Effector CD4-positive, alpha-beta T cell (primary cell): ENCODE measurements at places on chromosomes 6 and 20.

GRCh38 chr6:31836474-31837368 is 9.2 kb downstream of the HSPA1B start:
- no peak for DNase-seq

DNA sequence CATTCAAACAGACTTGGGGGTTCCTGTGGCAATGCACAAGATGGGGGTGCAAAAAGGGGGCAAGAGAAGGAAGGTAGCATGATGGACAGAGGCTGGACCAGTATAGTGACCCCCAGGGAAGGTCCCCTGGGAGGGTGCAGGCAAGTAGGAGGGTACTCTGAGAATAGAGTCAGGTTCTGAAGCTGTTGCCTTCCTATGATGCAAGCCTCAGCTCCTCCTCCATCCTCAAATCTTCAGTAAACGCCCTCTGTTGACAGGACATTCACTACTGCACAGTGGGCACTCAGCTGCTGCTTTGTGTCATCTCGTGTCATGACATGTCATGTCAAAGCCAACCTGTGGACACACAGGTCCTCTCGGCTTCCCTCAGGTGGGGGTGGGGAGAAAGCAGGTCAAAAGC is 5.8 kb upstream of the SDCBP2 start:
- DNase-seq, result no peak

DNA sequence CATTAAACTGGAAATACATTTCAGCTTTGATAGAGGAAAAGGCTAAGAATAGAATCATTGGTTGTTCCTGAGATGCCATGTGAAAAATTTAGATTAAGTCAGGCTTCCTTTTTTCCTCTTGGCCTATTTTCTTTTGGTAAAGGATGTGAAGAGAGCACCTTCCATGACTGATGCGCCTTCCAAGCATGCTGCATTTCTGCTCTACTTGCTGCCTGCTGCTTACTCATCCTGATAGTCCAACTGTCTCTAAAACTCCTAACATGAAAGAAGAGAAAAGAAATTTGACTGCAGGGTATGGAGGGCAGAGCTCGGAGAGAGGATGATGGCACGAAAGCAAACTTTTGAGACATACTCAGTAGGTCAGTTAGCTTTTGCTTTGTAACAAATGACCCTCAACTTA is 28.8 kb downstream of the SNAP25 start:
- no peak for DNase-seq

GRCh38 chr20:62135573-62136266 is 7.5 kb downstream of the PSMA7 start:
- DNase-seq, result no peak

DNA sequence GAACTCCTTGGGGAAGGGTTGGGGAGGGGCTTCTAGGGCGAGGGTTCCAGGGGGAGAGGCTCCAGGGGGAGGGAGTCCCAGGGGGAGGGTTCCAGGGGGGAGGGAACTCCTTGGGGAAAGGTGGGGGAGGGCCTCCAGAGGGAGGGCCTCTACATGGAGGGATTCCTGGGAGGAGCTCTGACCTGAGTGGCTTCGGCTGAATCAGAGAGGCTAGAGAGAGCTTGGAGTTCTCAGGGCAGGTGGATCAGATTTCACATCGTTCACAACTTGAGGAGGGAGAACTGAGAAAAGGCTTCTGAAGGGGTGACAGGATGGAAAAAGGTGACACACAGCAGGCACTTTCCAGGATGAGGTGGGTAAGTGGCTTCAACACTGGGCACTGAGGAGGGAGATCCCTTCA is 49.1 kb downstream of the DAAM2 start:
- no peak for DNase-seq

DNA sequence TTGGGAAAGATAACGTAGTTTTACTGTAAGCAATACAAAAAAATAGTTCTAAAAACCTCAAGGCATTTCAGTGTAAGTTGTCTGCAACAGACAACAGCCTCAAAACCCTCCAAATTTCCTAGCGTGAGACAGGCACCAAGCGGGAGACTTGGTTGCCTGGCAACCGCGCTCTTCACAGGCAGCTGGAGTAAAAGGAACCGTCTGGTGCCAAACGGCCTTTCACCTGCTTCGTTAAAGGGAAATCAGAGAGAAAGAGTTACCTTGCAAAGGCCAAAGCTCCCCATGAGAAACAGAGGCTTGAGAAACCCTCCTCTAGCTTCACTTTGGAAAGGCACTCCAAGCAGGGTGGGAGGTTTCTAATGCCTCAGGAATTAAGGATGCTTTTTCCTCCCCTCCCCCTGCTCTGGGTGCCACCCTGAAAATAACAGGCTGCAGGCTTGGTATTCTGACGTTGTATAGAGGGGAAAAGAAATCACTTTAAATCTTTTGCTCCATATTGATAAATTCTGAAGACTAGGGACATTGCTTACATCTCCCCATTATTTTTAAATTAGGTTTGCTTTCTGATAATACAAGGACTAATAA is 129.7 kb upstream of the UFL1 start:
- DNase-seq, result no peak

GRCh38 chr6:30541515-30542403 is 14.5 kb downstream of the GNL1 start:
- DNase-seq, result peak; percentile 75

DNA sequence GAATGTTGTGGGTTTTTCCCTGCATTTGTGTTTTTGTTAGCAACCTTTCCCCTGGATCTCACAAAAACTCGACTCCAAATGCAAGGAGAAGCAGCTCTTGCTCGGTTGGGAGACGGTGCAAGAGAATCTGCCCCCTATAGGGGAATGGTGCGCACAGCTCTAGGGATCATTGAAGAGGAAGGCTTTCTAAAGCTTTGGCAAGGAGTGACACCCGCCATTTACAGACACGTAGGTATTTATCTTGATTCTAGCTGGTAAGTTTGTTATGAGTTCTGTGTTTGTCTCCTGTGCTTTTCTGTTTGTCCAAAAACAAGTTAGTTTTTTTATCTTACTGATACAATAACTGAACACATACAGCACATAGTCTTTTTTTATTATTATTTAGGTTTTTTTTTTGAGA is 3.0 kb downstream of the SLC25A27 start:
- DNase-seq, result no peak

DNA sequence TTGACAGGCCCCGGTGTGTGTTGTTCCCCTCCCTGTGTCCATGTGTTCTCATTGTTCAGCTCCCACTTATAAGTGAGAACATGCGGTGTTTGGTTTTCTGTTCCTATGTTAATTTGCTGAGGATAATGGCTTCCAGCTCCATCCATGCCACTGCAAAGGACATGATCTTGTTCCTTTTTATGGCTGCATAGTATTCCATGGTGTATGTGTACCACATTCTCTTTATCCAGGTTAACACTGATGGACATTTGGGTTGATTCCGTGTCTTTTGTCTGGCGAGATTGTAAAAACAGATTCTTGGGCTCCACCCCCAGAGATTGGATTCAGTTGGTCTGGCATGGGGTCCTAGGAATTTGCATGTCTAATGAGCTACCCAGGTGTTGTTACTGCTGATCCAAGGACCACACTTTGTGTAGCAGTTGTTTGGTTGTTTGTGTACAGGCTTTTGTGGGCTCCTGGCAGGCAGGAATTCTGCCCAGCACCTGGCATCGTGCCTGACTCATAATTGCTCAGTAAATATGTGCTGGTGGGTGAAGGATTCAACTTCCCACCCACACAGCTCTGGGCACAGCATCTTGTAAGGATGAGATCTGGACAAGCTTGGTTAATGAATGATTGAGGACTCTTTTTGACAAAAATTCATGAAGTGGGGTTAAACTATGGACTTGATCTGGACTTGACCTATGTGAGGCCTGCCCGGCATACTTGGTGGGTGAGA is 5.2 kb downstream of the TOX2 start:
- DNase-seq, result no peak

- no peak for DNase-seq
These were observed 1.7 kb upstream of the NKX2-2 start for GRCh38 chr20:21515300-21516179.

- no peak for DNase-seq
These were observed 46.1 kb downstream of the POU3F2 start for GRCh38 chr6:98880486-98880885.

GRCh38 chr6:19873031-19873430 is 35.9 kb downstream of the ID4 start:
- DNase-seq, result no peak

- no peak for DNase-seq
These were observed 75.1 kb downstream of the PAX1 start for GRCh38 chr20:21780528-21780927.

GRCh38 chr6:143595251-143596036 is 82.3 kb upstream of the PHACTR2 start:
- no peak for DNase-seq

DNA sequence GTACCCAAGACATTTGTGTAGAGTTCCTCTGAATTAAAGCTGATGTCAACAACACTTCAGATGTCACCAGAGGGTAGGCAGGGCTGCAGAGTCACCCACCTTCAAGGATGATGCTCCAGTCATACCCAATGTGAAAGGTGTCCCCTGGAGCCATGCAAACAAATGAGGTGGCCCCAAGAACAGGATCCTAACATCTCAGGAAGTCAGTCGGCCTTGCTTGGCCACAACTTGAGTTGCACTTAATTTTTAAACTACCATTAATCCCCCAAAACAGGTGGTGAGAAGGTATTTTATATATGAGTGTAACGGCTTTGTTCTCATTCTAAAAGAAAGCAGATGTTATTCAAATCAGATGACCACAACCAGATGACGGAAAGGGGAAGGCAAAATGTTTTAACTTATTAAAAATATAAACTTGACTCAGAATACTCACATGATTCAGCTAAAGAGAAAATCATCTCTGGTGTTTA is 21.1 kb upstream of the SERPINB1 start:
- DNase-seq, result no peak

- DNase-seq, result no peak
These were observed 94.8 kb downstream of the CDYL start for GRCh38 chr6:4870821-4871494.

GRCh38 chr6:32337186-32337805 is 34.4 kb downstream of the TSBP1 start:
- DNase-seq, result no peak

GRCh38 chr20:47719625-47720024 is 65.7 kb downstream of the SULF2 start:
- no peak for DNase-seq

DNA sequence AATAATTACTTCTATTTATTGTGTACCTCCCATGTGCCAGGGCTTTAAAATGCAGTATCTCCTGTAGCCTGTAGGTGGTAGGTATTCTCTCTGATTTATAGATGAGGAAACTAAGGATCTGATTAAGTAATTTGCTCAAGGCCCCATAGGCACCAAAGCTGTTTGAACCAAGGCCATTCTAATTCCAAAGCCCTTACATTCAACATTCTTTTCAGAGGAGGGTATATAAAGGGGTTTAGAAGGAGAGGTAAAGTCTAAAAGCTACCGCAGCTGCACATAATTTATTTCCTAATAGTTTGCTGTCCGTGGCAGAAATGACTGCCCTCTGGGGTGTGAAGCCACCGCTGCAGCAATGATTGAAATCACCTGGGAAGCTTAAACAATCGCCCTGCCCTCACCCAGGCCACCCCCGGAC is 95.0 kb upstream of the FAM8A1 start:
- DNase-seq, result no peak

DNA sequence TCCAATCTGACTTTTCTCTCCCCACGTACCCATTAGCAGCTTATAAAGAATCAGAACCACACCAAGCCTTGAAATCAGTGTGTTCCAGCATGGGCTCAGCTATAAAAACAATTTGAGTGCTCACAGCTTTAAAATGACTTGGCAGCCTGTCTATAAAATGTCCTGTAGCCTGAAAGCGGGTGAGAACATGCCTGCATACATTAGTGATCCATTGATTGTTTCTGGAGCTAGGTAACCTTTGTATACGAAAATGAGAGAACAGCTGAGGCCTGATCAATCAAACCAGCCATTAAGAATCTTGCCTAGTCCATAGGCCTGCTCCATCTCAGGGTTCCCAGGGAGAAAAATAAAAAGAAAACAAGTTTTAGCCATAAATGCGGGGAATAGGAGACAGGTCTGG is 245.8 kb upstream of the SULF2 start:
- no peak for DNase-seq

GRCh38 chr6:170212051-170212756 is 78.7 kb downstream of the DLL1 start:
- DNase-seq, result no peak

GRCh38 chr20:62980380-62980960 is 26.3 kb downstream of the BHLHE23 start:
- no peak for DNase-seq

DNA sequence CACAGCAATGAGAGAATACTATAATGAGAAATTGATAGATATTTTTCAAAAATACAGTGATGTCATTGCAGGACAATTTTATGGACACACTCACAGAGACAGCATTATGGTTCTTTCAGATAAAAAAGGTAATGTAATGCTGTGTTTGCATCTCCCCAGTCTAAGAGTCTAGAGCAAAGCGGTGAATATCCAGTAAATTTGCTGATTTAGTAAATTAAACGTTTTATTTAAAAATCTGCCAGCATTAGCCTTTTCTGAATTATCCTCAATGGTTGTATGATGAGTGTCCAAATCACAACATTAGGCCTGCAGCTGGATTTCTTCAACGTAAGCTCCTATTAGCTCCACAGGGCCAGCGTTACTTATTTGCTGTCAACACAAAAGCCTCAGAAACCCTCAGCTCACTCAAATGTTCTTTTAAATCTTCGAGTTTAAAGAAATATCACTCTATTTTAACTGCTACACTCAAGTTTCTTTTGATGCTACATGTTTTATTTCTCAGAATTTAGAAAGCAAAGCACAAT is 16.0 kb downstream of the SMPDL3A start:
- DNase-seq, result no peak

GRCh38 chr6:16292942-16293341 is 54.6 kb downstream of the GMPR start:
- no peak for DNase-seq

- no peak for DNase-seq
These were observed 516.2 kb downstream of the BCKDHB start for GRCh38 chr6:80622641-80623040.

DNA sequence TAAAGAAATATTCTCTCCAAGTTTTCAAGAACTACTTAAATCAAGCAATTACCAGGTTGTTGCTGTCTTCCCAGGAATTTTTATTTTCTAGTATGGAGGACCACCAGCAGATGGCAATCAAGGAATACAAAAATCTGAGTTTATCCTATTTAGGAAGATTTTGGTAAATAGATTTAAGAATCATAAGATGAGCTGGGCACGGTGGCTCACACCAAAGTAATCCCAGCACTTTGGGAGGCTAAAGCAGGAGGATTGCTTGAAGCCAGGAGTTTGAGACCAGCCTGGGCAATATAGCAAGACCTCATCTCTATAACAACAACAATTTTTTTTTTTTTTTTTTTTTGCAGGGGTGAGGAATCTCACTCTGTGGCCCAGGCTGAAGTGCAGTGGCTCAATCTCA is 19.3 kb upstream of the SEC63 start:
- DNase-seq, result no peak

GRCh38 chr6:140059947-140060346 is 685.5 kb upstream of the CITED2 start:
- DNase-seq, result no peak

GRCh38 chr6:167796192-167796981 is 30.3 kb upstream of the AFDN start:
- DNase-seq, result no peak
